ENCODE measurements at places on chromosomes 16 and 17.

DNA sequence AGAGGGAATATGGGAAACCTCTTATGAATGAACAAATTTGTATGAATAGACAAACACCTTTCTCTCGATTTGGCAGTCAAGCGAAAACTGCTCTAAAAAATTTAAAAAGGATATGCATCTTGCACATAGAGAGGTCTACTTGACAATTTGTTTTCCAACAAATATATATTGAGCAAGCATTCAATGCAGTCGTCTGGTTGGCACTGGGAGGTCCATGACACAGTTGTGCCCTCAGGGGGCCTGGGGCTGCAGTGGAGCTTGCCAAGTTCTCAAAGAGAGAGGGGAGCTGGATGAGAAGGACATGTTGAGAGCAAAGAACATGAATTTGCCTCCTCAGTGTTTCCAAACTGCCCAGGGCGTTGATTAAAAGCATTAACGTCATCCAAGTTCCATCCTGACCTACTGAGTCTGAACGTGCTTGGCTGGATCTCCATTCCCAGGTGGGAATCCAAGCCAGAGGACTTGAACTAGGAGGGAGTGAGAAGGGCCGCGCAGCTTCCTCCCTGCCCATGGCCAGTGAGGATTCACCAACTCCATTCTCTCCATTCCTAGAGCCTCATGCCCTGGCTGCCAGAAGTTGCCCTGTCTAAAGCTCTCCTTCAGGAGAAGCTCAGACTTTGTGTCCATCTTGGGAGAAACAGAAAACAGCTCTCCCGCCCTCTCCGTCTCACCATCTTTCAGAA is 24.5 kb downstream of the TBX2 start:
- no peak for DNase-seq

GRCh38 chr16:89431158-89431584 is 59.2 kb downstream of the ANKRD11 start:
- no peak for DNase-seq

DNA sequence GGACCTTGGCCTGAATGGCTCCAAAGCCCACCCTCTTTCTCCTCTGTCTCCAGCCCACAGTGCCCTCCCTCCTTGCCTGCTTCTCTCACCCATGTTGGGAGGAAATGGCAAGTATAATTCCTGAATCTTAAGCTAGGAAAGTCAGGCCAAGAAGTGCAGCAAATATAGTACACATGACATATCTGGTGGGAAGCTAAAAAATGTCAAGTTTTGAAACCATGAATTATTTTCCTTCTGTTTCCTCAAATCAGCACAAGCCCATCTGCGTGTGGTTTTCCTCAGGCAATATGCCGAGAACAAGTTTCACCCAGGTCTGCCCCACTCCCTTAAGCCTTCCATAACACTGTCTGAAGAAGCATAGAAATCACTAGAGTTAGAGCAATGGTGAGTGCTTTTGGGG is 502.8 kb upstream of the CDH11 start:
- no peak for DNase-seq

DNA sequence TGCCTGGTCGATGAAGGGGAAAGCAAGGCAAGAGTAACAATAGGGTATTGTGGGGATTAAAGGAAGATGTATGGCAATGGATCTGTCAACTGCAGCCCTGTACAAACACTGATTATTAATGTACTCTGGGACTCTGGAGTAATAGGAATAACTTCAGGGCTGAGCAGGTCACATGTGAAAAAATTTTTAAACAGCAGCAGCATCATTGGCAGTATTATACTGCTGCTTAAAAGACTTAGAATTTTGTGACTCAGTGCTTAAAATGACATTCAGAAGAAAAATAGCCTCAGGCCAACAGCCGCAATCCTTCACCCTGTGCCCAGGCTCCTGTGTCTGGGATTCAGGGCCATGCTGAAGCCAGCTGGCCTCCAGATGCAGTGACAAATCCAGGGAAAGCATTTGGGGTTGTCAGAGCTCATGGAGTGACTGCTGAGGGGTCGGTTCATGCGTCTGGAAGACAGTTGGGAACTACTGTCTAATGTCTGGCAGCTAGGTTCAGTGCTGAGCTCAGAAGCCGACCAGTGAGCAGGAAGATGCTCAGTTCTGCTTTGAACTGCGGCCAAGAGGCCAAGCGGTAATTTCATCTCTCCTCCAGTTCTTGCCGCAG is 22.2 kb downstream of the TEX2 start:
- no peak for DNase-seq

DNA sequence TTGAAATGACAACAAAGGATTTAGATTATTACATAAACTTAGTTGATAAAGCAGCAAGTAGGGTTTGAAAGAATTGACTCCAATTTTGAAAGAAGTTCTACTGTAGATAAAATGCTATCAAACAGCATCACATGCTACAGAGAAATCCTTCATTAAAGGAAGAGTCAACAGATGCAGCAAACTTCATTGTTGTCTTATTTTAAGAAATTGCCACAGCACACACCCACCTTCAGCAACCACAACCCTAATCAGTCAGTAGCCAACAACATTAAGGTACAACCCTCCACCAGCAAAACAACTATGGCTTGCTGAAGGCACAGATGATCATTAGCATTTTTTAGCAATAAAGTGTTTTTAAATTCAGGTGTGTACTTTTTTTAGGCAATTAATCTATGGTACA is 75.1 kb upstream of the NSRP1 start:
- no peak for DNase-seq

GRCh38 chr17:20920815-20921199 is 122.0 kb downstream of the USP22 start:
- no peak for DNase-seq

GRCh38 chr16:30551781-30552180 is 6.4 kb downstream of the ZNF764 start:
- no peak for DNase-seq

- no peak for DNase-seq
Measured at GRCh38 chr16:58026139-58026704, 668 bp downstream of the MMP15 start.

GRCh38 chr17:8880466-8880865 is 13.0 kb upstream of the PIK3R6 start:
- DNase-seq, result no peak

DNA sequence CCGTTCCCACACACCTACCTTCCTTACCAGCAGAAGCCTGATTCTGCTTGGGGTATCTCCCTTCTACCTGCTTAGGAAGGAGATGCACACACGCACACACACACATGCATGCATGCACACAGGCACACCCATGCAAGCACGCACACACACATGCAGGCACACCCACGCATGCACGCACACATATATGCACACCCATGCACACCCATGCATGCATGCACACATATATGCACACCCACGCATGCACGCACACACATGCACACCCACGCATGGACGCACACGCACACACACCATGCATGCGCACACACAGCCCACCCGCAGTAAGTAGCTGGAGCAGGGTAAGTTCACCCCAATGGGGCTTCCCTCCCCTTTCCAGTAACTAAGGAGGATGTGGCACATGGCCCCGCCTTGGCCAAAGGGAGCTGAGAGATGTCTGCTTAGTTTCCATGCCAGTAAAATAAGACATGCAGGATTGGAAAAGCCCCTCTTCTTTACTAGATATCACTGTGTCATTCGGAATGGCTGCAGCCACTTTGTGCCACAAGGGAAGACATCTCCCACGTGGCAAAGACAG is 33.7 kb downstream of the ADCY9 start:
- no peak for DNase-seq

DNA sequence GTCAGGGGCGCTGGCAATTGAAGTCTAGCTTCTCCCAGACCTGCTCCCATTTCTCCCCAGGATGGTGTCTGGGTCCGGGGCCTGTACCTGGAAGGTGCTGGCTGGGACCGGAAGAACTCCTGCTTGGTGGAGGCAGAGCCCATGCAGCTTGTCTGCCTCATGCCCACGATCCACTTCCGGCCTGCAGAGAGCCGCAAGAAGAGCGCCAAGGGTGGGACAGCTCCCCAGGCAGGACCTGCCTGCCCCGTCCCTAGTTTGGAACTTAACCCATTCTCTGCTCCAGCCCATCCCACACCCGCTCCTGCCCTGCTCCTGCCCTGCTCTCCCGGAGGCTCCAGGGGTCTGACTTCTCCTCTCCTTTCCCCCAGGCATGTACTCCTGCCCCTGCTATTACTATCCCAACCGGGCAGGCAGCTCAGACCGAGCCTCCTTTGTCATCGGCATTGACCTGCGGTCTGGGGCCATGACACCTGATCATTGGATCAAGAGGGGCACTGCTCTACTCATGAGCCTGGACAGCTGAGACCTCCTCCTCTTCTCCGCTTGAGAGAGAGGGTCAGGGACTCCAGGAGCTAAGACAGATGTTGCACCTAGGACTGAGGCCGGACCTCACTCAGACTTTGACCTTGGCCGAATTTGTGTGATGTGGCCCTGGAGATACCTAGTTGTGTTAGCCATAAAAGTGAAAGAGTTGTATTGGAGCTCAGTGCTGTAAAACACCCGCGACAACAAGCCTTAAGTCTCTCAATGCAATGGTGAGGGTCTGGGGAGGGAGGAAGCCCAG is 814 bp upstream of the KDM6B start:
- no peak for DNase-seq

- no peak for DNase-seq
Measured at GRCh38 chr17:21357281-21357680, 18.9 kb upstream of the KCNJ12 start.

DNA sequence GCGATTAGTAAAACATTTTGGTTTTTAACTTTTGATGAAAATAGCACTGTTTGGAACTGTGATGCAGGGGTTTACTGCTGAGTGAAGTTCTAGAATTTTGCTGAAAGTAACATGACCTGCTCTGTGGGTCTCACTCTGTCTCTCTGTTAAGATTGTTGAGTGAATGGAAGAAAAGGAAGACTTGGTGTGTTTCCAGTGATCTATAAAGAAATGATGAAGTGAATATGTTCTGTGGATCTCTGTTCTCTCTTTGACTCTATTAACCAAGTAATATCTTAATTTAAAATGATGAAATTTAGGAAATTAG is 148.4 kb downstream of the PRKCA start:
- DNase-seq, result no peak

GRCh38 chr17:5552841-5553240 is 31.5 kb downstream of the NLRP1 start:
- DNase-seq, result no peak

DNA sequence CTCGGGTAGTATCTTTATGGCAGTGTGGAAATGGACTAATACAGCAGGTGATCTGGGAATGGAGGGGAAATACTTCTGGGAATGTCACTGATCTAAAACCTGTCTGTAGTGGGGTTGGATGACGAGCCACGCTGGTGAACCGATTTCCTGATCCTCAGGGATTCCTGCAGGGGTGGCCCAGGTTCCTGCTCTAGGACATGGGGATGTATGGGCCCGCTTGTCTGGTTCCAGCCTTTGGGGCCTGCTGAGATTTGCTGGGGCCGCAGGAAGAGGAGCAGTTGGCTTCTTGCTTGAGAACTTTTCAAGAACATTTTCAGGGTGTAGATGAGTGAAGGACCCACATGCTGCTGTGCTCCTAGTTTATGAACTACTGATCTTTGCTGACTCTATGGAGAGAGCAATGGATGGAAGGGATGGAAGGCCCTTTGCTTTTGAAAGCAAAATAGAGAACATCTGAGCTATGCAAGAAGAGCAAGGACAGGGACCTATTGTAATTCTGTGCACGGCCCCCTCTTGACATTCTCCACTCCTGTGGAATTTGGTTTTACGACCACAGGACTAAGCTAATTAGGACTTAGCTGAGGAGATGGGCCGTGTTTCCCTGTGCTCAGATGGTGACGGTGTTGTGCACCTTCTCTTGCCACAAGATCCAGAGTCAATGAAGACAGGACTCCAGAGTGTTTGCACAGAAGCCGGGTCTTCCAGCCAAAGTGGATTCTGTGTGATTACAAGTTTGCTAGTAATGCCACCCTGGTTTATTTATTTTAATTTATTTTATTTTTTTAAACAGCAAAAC is 90.5 kb downstream of the SEC14L1 start:
- DNase-seq, result no peak

DNA sequence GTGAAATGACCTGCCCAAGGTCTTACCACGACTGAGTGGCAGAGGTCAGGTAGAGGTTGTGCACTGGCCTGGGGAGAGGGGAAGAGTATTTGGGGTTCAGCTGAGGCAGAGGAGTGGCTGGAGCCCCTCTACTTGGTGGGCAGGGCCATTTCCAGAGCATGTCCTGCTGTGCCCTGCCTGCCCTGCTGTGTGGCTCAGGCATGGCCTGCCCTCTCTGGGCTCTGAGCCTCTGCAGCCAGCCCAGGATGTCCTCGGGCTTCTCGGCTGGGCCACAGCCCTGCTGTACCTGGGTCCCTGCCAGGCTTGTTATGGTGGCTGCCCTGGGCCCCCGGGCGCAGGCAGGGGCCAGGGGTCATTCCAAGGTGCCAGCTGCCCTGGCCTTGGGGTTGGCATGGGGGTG is 19.6 kb downstream of the KCNJ12 start:
- no peak for DNase-seq

- DNase-seq, result no peak
Measured at GRCh38 chr17:78819402-78819801, 21.2 kb downstream of the USP36 start.

GRCh38 chr16:19936441-19936840 is 51.8 kb upstream of the GPRC5B start:
- no peak for DNase-seq

- no peak for DNase-seq
Measured at GRCh38 chr17:53722407-53722806, 100.3 kb upstream of the KIF2B start.

DNA sequence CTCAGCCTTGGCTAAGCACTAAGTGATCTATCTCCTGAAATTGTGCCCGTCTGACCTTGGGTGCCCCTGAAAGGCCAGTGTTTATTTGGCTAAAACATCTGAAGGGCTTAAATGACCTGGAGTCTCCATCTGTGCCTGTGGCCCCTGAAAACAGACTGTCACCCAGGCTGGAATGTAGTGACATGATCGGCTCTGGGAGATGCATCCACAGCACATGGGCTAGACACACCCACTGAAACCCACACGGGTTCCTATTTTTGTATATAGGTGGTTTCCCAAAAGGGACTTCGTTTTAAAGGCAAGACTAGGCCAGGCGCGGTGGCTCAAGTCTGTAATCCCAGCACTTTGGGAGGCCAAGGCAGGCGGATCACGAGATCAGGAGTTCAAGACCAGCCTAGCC is 13.5 kb downstream of the CEP295NL start:
- no peak for DNase-seq

Measured in cerebellar nuclear complex (tissue), 1 donor.